ENCODE measurements at places on chromosomes 12 and 14. TPM values are rescaled to one million over a fixed set of nuclear protein-coding genes. Genes with fewer than 3 reads are reported as not detected.

Gene CELA1
- not detected for total RNA-seq

Gene NUBPL
- total RNA-seq, result 10.7 TPM

Gene RNASE1
- total RNA-seq, result 230 TPM

Gene PTGER2
- 0.44 TPM for total RNA-seq

Measured in right atrium auricular region (tissue), 2 donors.